ENCODE measurements at places on chromosomes 16 and 17. TPM values are rescaled to one million over a fixed set of nuclear protein-coding genes. Genes with fewer than 3 reads are reported as not detected.

CLEC3A gene
- not detected for total RNA-seq

ADGRG1 gene
- 1.3 TPM for total RNA-seq

FOXN1 gene
- not detected for total RNA-seq

CLEC10A gene
- total RNA-seq: not detected

- DNase-seq: no peak
Measured at GRCh38 chr17:73647301-73647695, 3.1 kb upstream of the SDK2 start.

DNA sequence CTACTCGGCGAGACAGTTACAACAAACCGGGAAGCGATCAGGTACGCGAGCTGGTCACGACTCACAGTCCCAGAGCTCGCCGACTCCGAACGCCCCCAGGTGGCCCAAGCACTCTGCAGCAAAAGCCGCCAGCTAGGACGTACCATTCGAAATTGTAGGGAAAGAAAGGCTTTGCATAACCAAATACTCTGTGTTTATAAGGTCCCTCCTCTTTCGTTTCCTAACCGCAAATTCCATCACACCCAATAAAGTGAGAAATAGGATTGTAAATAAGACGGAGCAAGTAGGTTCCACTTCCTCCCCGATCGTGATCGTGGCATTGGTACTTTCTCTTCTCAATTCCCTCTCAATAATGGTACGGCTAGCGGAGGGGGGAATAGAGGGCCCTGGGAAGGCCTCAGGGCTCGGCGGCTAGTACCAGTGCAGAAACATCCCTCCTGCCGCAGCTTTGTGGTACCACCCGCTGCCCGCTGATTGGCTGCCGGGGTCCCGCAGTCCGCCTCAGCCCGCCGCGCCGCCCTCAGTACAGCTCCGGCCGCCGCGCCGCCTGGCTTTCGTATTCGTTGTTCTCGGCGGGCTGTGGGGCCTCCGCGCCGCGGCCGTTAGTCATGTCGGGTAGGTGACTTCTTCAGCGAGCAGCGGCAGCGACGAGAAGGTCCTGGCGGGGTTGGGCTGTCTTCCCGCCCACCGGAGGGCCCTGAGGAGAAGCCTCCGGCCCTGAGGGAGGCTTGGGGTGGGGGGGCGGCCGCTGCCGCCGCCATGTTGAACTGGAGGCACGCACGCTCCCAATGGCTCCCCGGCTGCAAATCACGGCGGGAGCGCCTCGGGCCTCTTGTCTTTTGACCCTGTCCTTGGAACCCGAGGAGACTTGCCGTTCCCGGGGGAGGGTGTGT lies at the start of gene TAF15:
TSS of gene TAF15 (plus strand) at position 523 of the 893 bp plus-strand sequence. CDS start at position 609, 86 bp downstream.
- peak; percentile 99 for DNase-seq

- no peak for DNase-seq
Measured at GRCh38 chr17:6480303-6480675, 36.0 kb downstream of the PIMREG start.

Data from LHCN-M2 (cell line).